Mucosa of gallbladder (tissue), 1 donor: ENCODE measurements at places on chromosomes 6 and 20. TPM values are rescaled to one million over a fixed set of nuclear protein-coding genes. Genes with fewer than 3 reads are reported as not detected.

Gene CGA
- total RNA-seq = not detected

GRCh38 chr6:68911811-68912210, 276.7 kb downstream of the ADGRB3 start:
- no peak for DNase-seq

DNA sequence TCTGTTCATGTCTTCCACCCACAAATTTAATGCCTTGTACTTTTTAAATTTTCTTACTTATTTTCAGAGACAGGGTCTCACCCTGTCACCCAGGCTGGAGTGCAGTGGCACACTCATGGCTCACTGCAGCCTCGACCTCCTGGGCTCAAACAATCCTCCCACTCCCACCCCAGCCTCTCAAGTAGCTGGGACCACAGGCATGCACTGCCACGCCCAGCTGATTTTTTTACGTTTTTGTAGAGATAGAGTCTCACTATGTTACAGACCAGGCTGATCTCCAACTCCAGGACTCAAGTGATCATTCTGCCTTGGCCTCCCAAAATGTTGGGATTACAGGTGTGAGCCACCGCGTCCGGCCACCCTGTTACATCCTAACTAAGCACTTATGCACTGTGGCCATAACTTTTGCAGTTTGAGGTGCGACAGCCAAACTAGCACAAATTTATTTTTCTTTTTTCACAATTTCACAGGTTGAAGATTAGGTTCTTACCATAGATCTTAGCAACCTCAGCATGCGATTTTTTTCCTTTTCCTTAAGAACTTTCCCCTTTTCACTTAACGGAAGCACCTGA, 92.1 kb downstream of the EPB41L2 start:
- DNase-seq = no peak

- no peak for DNase-seq
Observed at GRCh38 chr6:34926655-34927054, 37.6 kb downstream of the ANKS1A start.

DNA sequence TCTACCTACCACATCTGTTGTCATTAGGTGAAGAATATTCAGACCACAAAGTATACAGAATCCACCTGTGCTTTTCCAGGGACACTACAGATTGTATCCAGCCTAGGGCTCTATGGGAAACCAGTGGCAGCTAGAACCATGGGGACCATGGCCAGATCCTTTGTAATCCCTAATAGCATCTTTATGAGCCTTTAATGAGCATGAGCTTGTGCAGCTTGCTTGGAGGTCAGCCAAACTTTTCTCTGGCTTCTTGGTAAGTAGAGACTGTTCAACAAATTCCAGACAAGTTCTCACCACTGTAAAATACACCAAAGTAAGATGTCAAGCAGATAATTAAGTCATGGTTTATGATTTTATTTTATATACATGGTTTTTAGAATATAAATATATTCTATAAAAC, 301.6 kb upstream of the ADGRB3 start:
- DNase-seq = no peak

DNA sequence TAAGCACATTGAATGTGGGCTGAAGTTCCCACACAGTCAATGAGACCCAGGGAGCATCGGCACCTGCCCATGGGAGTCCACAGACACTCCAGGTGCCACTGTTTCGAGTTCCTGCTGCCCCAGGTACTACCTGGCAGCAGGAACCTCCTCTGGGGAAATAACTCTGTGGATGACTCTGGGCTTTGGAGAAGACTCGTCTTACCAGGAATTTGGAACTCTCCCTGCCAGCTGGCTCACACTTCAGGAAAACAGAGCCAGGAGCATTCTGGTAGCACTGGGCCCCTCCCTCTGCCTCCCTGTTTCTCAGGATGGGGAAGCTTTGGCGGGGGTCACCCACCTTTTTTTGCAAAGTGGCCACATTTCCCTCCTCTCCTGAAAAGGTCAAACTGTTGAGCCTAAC, 69.5 kb upstream of the MC3R start:
- no peak for DNase-seq
